ENCODE measurements at places on chromosomes 6 and 20. TPM values are rescaled to one million over a fixed set of nuclear protein-coding genes. Genes with fewer than 3 reads are reported as not detected.

Gene TCP11
- total RNA-seq, result under 0.01 TPM

Gene KCNK15
- total RNA-seq, result under 0.01 TPM

Gene FAM217A
- total RNA-seq, result not detected

Gene TGM3
- not detected for total RNA-seq

Gene SLC22A2
- not detected for total RNA-seq

Gene DNAH8
- 0.76 TPM for total RNA-seq

Gene DDO
- total RNA-seq, result 1.1 TPM

Gene BNIP5
- total RNA-seq, result not detected

Gene NEDD9
- total RNA-seq, result 34.2 TPM

Gene GMNN
- 32.8 TPM for total RNA-seq

Gene HIVEP2
- total RNA-seq, result 2.6 TPM

Gene RAET1L
- total RNA-seq, result not detected

Gene CDSN
- total RNA-seq, result not detected

Gene CCN6
- not detected for total RNA-seq

Gene GPSM3
- 3.8 TPM for total RNA-seq

Gene FAM184A
- total RNA-seq, result under 0.01 TPM

Gene MUC22
- total RNA-seq, result not detected

Gene FAM83D
- total RNA-seq, result 43.8 TPM

Gene LST1
- total RNA-seq, result not detected

All from epithelial cell of umbilical artery (primary cell).